RKO (cell line): ENCODE measurements at places on chromosomes 6 and 20.
A peak's percentile ranks its signal among the peaks of the same experiment; 100 is the strongest.

- DNase-seq: no peak
Observed at GRCh38 chr6:13767121-13767808, 47.1 kb downstream of the MCUR1 start.

DNA sequence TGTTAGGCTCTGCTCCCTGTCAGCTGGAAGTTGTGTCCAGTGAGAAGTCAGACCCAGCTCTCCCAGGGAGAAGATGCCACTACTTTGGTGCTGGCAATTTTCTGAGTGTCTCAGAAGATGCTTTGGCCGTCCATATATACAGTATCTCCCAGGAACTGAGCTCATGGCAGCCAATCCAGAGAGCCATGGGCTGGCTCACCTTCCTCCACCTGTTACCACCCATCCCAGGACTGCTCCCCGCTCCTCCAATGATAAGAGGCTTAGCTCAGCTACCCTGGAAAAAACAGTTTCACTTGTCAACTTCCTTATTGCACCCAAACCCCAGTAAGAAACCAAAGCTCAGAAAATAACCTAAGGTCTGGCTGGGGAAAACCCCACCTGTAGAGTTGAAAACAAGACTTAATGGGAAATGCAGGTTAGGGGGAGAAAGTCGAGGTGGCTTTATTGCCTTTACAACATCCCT is at the start of gene BNIP5:
BNIP5 (minus strand) TSS at position 110 of the 463 bp plus-strand sequence. CDS start 6,198 bp downstream, outside the sequence.
- DNase-seq: no peak

DNA sequence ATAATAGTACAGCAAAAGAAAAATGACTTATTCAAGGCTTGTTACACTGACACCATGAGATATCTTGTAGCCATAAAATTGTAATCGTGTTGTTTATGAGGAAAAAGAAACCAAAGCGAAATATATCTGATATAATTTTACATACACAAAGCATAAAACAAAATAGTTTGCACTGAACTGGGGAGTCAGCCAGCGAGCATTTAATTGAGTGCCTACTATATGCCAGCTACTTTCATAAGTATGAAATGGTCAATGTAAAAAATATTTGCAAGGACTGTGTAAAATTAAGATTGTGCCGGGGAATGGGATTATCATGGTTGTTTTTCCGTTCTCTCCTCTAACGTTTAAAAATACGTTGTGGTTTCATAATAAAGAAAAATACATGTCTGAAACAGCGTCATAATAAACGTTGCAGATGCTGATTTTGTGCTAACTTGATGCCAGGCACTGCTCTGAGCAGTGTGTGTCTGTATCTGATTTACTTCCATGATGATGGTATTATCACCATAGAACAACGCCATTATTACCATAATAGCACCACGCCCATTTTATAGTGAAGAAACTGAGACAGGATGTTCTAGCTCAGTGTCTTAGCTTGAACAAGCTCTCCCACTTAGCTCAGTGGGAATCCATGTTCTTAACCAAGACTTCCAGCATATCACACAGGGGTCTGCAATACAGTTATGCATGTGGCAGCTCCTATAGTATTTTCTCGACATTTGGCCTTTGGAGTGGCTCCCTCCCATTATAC is 144.6 kb downstream of the BCAS1 start:
- no peak for DNase-seq

GRCh38 chr6:44696686-44697085 is 309.2 kb downstream of the CDC5L start:
- no peak for DNase-seq

DNA sequence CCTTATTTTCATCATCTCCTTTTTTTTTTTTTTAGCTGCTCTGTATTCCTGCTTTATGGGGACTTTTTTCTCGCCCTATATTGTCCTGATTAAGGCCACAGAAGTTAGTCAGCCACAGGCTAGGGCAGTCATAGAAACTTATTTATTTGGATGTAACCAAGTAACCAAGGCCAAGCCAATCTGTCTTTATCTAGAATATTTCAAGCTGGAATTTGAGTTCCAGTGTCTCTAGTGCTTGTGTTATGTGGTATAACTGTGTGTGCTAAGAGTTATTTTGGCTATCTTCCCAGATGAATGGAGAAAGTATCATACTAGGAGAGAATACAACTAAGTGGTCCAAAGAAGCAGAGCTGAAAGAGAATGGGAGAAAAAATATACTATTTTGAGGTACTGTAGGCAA is 751.5 kb downstream of the CBLN4 start:
- no peak for DNase-seq

- DNase-seq: no peak
Observed at GRCh38 chr20:1646975-1647431, 10.6 kb downstream of the SIRPG start.

DNA sequence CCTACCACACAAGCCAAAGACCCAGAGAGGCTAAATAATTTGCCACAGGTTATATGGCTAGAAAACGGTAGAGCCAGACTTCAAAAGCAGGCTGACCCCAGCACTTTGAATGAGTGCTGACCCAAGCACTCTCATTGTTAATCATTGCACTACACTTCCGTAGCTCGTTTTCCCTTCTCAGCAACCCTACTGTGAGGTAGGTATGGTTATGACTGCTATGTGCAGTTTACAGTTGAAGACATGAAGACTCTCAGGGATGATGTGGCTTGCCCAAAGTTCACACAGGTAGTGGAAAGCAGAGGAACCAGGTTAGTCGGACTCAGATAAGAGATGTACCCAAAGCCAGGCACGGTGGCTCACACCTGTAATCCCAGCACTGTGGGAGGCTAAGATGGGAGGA is 33.5 kb upstream of the RIMS4 start:
- DNase-seq: no peak

- DNase-seq: no peak
Observed at GRCh38 chr6:129104131-129104530, 221.2 kb downstream of the LAMA2 start.

- DNase-seq: peak; percentile 45
Observed at GRCh38 chr6:6556738-6557503, 31.6 kb upstream of the LY86 start.

- DNase-seq: peak; percentile 91
Observed at GRCh38 chr20:50794846-50795634, at the start of gene BCAS4. Gene BCAS4 (plus strand): TSS chr20:50795061. CDS start chr20:50795084, 23 bp downstream.

- no peak for DNase-seq
Observed at GRCh38 chr20:32509639-32510066, 75.5 kb downstream of the NOL4L start.

DNA sequence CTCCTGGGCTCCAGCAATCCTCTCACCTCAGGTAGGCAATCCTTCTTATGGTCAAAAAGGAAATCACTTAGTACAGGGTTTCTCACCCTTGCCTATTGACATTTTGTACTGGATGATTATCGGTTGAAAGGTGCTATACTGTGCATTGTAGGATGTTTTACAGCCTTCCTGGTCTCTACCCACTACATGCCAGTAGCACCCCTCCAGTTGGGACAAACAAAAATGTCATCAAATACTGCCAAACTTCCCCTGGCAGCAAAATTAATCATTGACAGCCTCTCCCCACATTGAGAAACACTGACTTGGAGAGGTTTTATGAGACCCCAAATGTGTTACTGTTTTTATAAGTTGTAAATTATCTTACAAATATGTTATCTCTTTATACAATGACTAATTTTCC is 368.1 kb downstream of the PKHD1 start:
- DNase-seq: no peak

DNA sequence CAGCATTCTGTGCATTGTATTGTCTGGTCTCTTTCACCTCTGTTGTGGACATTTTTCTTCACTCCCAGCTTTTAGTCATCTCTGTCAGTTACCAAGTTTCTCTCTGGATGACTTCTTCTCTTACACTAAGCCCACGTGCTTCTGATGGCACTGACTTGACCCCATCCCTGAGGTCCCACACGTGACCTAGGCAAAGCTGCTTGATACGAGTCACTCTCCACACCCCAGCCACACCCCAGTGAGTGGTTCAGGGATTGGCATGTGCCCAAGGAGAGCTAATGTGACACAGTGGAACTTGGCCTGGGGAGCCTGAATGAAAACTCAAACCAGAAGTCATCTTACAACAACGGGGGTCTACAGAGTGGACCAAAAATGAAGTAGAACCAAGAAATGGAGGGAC is 32.2 kb downstream of the HTR1E start:
- DNase-seq: peak; percentile 49

GRCh38 chr20:50588034-50588736 is 78.0 kb downstream of the PTPN1 start:
- DNase-seq: peak; percentile 74
